Activated naive CD8-positive, alpha-beta T cell treated with anti-CD3 and anti-CD28 coated beads, Interleukin-2, amount 10 ng/mL, durations not matched to agents 7 days and 5 days (primary cell): ENCODE measurements at places on chromosomes 2 and 18. TPM values are rescaled to one million over a fixed set of nuclear protein-coding genes. Genes with fewer than 3 reads are reported as not detected.

The ALLC gene
- not detected for total RNA-seq

GRCh38 chr2:55133467-55134315 lies 83.4 kb upstream of the RTN4 start:
- DNase-seq: peak; percentile 48
- H3K27ac ChIP-seq: peak overlapping the region; percentile 95
- no peaks in the 10 kb centered on the region for H3K36me3 ChIP-seq
- no peaks in the 10 kb centered on the region for H3K27me3 ChIP-seq

The RAMP1 gene
- total RNA-seq: 0.68 TPM

DNA sequence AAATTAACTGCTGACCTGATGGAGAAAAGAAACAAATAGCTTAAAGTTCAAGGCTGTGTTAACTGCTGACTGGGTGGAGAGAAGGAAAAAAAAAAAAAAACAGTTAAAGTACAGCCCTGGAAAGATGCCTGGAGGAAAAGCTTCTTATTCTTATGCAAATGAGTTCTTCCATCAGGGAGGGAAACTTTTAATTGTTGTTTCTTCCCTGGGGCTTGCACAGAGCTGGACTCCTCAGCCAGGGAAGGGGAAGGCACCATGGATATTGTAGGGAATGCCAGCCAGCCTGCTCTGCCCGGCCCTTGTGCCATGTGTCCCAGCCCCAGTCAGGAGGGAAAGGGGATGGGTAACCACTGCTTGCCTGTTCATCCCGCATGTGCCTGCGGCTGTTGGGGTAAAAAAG lies 833.1 kb upstream of the CRIM1 start:
- H3K4me3 ChIP-seq: no peak overlapping the region
- no peak for DNase-seq
- H3K4me1 ChIP-seq: no peaks in the 10 kb centered on the region
- H3K27ac ChIP-seq: no peak overlapping the region

DNA sequence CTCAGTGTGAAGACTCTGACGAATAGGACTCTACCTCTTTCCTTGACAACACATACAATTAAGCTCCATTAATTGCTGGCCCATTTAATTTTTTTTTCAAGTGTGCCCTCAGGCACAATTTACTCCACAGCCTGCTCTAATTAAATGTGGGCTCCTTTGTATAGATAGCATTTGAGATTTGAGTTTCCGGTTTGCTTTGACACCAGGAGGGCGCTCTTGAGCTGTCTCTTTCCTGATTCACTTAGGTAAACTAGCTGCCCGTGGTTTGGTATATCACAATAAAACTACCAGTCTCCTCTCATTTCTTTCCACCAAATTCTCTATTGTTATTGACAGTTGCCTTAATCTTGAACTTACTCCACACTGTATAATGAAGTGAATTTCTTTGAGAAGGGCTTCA lies 666.0 kb downstream of the DSC3 start:
- no peak overlapping the region for H3K4me3 ChIP-seq
- H3K36me3 ChIP-seq: no peaks in the 10 kb centered on the region
- DNase-seq: no peak

- no peak overlapping the region for H3K27ac ChIP-seq
- DNase-seq: no peak
- no peak overlapping the region for H3K4me3 ChIP-seq
- H3K36me3 ChIP-seq: no peaks in the 10 kb centered on the region
These were observed 1473.2 kb downstream of the LRP1B start for GRCh38 chr2:140657657-140658056.

The PSD4 gene
- 361 TPM for total RNA-seq
